ENCODE measurements at places on chromosomes 5 and 9.
A peak's percentile ranks its signal among the peaks of the same experiment; 100 is the strongest.

DNA sequence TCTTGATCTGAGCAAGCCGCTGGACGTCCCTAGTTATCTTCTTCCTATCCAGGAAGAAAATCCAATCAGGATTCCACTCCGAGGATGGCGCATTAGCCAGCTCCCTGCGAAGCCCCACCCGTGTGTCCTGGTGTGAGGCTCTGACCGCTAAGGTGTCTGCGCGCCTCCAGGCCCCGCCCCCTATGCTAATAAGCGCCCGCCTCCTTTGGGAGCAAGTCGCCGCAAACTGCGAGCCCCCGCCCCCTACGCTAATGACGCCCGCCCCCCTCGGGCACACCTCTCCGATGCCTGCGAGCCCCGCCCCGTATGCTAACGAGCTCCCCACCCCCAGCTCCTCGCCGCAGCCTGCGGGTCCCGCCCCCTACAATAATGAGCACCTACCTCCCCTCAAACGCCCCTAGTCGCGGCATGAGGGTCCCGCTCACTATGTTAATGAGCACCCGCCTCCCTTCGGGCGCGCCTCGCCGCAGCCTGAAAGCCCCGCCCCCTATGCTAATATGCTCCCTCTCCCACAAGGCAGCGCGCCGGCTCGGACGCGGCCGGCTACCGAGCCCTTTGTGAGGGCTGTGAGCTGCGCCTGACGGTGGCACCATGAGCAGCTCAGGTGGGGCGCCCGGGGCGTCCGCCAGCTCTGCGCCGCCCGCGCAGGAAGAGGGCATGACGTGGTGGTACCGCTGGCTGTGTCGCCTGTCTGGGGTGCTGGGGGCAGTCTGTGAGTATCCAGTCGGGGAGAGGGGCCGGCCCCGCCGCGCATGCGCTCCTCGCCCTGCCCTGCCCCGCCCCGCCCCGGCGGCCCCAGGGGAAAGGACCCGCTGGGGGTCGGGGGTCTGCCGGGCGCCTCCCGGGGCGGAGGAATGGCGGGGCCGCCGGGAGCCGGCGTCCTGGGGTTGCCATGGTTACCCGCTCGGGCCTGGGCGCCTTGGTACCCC is at the start of gene CACFD1:
Gene CACFD1 (plus strand): TSS at position 503 of the 929 bp plus-strand sequence. CDS start 89 bp downstream, at position 592.
- peak; percentile 97 for DNase-seq

DNA sequence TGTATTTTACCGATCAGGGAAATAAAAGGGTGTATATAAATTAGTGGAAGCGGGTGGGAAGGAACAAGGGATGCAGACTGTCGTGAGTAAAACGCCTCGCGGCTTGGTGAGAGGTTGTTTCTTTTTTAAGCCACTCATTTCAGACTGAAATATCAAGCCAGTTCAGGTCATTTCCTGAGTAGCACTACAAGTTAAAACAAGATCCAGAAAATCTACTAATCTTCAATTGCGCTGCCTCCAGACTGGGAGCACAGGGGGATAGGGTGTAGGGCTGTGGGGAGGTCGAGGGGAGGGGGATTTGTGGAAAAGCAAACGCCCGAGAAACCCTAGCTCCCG is 140.8 kb downstream of the TSSK1B start:
- DNase-seq, result no peak

GRCh38 chr5:131532031-131532640 is 102.9 kb downstream of the RAPGEF6 start:
- DNase-seq, result no peak

- no peak for DNase-seq
Measured at GRCh38 chr9:37218800-37219425, 98.5 kb downstream of the ZCCHC7 start.

GRCh38 chr5:90161414-90161813 is 248.1 kb downstream of the CETN3 start:
- DNase-seq, result no peak
